CD4-positive, alpha-beta T cell (primary cell): ENCODE measurements at places on chromosomes 7 and 10.

- no peak for DNase-seq
Observed at GRCh38 chr7:121525155-121525819, 129.2 kb upstream of the FAM3C start.

- DNase-seq, result no peak
Observed at GRCh38 chr7:100908512-100908911, 12.8 kb upstream of the ACHE start.

GRCh38 chr7:27171637-27172314 is 2.3 kb downstream of the HOXA10 start:
- no peak for DNase-seq

DNA sequence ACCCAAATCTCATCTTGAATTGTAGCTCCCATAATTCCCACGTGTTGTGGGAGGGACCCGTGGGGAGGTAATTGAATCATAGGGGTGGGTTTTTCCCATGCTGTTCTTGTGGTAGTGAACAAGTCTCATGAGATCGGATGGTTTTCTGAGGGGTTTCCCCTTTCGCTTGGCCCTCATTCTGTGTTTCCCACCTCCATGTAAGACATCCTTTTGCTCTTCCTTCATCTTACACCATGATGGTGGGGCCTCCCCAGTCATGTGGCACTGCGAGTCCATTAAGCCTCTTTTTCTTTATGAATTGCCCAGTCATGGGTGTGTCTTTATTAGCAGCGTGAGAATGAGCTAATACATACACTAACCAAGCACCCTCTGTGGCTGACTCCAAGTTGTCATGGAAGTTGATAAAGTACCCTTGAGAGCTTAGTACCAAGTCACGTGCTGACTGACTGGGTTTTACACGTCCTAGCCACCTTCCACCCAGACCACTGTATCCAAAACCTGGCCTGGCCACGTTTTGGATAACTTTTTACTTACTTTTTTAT is 614.4 kb downstream of the SDK1 start:
- DNase-seq, result no peak
